Astrocyte of the spinal cord (primary cell): ENCODE measurements at places on chromosomes 3 and 15.
A peak's percentile ranks its signal among the peaks of the same experiment; 100 is the strongest.

DNA sequence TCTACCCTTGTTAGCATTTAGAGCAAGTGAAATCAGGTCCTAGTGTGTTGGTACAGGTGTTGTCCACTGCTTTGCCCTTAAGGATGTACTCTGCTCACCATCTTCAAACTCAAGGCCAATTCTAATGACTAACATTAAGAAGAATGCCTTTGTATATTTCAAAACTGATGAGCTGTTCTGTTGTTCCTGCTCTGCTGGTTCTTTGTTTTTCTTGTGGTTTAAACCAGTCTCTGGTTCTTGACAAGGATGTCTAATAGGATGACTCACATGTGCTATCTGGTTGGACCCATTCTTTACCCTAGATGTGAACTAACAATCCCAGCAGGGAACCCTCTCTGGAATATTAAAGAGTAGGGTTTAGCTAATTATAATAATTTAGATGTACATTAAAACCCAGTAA lies 17.3 kb downstream of the ABHD5 start:
- peak; percentile 94 for DNase-seq

- no peak for DNase-seq
These were observed 176.0 kb upstream of the SLC24A5 start for GRCh38 chr15:47944637-47945288.

GRCh38 chr3:132346841-132347736 lies 29.9 kb downstream of the ACP3 start:
- peak; percentile 49 for DNase-seq

- no peak for DNase-seq
These were observed 6.1 kb downstream of the MFGE8 start for GRCh38 chr15:88907111-88907510.

DNA sequence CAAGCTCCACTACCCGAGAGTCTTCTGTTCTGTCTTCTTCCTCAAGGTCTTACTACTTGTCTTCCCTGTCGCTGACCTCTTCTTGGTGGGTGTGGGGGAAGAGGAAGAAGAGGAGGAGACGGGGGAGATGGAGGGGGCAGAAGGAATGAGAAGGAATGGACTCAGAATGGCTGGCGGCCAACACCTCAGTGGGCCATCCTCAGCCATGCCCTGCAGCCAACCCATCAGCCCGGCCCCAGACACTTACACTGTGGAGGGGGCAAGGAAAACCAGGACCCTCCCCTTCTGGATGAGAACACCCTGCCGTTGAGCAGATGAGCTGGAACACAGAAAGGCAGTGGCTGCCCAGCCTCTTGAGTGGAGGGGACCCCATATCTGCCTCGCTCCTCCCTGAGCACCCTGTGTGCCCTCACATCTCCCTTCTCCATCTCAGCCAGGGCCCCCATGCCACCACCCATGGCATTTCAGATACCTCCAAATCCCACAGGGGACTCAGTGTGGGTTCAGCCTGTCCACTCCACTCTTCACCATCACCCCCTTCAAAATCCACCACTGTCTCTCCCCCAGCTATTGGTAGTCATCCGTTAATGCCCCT lies 45.5 kb upstream of the PRR23E start:
- DNase-seq: no peak
